ENCODE measurements at places on chromosomes 3 and 15.

DNA sequence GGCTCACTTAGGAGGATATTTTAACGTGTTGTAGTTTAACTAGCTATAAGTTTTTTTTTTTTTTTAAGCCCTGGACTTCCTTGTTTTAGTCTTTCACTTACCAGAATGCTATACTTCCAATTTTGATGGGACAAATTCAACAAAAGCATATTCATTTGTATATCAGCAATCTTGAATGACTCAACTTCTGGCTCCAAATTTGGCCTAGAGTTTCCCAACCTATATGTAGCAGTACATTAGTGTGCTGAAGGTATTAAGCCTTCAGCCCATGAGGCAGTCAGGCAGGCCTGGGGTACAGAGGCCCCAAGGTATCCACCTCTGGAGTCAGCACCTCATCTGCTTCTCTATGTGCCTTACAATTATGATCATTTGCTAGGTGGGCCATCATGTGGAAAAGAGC lies 5.9 kb downstream of the PBRM1 start:
- no peak for DNase-seq

- no peak for DNase-seq
Measured at GRCh38 chr3:196311-197148, at the start of gene CHL1. CHL1 (plus strand) TSS chr3:196763; CDS start chr3:319777, 123,014 bp downstream.

DNA sequence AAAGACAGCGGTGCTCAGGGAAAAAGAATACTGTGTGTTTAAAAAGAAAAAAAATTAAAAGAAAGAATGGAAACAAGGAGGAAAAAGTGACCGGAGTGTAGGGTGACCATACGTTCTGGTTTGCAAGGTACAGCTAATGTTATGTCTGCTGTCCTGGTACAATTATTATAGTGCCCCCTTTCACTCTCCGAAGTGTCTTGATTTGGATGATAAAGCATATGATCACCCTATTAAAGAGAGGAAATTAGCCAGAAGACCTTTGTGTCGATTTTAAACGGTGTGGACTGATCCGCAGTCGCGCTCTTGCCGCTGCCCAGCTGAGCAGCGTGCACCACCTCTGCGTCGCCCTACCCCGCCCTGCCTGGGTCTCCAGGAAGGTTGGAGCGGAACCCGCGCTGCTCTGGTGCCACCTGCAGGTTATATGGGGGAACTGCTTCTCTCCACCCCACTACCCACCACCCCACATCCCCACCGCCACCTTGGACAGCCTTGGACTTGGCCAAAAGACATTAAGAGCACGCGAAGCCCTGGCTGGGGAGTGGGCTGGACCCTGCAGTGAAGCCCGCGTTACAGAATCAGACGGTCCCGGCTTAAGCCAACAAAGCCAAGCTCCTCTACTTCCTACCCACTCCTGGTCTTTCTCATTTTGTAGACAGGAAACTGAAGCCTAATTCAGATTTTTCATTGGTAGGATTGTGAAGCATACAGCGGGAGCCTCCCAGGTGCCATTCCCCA lies 41.2 kb upstream of the UBE2Q2 start:
- peak; percentile 46 for DNase-seq

- no peak for DNase-seq
Measured at GRCh38 chr15:71323584-71323983, 208.3 kb downstream of the THSD4 start.

- no peak for DNase-seq
Measured at GRCh38 chr3:194040516-194041273, 95.3 kb upstream of the HES1 start.

DNA sequence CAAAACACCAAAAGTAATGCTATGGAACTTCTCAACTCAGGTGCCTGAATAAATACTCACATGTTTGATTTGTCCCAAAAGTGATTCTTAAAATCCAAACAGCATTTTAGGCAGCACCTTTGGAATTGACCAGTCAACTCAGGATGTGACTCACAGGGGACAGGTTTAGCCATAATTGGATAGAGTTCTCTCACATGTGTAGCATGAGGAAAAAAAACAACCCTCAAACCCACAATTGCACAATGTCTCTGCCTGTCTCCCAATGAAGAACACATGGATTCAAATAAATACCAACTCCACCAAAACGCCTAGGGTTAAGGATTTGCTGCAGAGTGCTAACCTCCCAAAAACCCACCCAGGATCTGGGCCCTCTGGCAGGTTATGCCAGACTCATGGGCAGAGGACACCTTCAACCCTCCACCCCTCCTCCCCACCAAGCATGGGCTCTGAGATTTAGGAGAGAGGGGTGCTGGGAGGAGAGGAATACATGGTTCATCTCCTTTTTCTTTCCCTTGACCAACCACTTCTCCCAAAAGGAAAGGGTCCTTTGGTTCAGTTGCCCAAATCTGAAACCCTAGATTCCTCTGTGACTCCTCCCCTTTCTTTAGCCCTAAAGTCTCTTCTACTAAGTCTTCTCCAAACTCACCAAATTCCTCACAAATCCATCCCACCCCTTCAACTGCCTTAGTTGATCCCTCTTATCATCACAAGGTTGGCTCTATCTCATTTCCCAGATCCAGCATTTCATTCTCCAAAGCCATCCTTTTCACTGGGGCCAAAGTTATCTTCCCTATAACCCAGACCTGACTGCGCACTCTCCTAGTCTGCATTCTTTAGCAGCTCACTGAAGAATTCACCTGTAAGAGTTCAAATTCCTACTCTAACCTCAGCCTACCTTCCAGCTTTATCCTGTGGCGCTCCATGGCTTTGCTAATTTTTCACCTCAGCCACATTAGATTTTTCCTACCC lies 7.7 kb downstream of the RYK start:
- DNase-seq, result no peak

DNA sequence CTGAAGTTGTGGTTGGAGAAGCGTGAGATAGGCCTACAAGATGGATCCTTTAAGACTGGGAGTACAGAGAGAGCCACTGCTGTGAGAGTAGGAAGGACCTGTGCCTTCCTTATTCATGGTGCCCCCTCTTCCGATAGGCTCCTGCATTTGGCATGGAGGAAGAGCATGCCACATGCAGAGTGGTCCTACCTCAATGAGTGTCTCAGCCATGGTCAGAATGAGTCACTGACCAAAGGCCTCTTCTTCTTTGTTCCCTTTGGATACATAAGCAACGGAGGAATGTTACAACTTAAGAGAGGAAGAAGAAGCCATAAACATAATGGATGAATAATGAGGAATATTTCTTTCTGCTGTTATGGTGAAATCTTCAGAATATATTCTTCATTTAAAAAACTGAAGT lies 681.2 kb upstream of the GRM7 start:
- no peak for DNase-seq

DNA sequence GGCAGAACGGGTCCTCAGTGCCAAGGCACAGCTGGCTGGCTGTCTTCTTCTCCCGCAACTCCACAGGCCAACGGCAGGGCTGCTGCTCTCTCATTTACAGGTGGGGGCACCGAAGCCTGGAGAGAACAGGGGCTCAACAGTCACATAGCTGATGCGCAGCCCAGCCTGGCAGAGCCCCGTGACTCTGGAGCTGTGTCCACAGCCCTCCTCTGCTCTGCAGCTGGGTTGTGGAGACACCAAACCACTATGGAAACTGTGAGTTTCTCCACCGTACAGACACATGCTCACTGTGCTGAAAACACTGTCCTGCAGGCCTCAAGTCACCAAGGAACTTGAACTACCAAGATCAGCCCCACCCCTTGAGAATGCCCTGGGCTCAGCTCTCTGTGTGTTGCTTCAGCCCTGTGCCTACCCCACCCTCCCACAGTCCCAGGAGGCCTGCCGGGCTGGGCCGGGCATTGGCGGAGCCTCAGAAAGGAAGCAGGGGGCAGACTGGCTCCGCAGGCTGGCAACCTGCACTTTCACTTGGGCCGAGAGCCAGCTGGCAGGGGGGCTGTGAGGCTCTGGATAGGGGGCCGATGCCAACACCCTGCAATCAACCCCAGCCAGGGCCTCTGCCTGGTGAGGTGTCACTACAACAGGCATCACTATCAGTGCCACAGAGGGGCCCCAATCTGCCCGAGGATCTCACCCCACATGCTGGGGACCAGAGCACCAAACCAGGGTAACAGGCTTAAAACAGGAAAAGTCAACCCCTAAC lies 113.7 kb upstream of the RPL32 start:
- DNase-seq, result no peak

DNA sequence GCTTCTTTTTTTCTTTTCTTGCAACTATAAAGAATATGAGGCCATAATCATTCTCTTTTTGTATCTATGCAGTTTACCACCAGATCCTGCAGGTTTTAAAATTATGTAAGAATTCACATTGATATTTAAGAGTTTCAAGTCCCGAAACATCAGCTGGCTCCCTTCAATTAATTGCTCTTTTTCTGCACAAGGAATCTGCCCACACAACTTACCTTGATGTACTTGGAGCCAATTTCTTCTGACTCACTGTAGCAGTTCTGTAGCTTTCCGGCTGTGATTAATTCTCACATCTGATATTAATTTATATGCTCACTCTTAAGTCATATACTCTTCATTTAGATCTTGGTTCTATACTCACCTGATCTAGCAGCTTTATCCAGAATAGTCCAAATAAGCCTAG lies 781.8 kb downstream of the CADM2 start:
- DNase-seq, result no peak

DNA sequence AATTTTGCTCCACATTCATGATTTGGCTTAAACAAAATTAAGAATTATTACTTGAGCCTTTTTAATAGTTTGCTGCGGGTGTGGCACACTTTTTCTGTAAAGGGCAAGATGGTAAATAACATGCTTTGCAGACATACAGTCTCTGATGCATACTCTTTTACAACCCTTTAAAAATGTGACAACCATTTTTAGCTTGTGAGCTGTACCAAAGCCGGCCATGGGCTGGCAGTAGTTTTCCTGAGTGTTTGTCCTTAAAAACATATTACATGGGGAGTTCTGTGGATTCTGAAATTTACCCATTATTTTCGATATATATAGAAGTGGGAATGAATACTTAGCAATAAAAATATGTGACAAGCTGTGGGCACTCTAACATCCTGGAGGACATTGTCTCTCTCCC lies 163.4 kb downstream of the FNDC3B start:
- no peak for DNase-seq

DNA sequence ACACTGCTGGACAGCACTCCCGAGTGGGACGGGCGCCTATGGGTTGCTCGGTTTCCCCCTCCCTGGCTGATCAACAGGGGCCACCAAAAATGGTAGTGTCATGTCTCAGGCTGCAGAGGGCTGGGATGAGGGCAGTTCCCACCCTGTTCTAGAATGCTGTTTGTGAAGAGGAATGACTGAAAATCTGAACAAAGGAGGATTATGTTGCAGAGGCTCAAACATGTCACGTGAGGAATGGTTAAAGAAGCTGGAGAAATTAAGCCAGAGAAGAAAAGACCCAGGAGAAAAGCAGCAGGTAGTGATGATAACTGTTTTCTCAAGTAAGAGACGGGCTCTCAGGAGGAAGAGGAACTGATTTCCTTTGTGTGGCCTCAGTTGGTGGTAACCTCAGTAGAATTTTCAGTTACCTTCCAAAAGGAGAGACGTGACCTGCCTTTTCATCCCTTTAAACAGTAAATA lies 10.4 kb downstream of the SPG21 start:
- no peak for DNase-seq

DNA sequence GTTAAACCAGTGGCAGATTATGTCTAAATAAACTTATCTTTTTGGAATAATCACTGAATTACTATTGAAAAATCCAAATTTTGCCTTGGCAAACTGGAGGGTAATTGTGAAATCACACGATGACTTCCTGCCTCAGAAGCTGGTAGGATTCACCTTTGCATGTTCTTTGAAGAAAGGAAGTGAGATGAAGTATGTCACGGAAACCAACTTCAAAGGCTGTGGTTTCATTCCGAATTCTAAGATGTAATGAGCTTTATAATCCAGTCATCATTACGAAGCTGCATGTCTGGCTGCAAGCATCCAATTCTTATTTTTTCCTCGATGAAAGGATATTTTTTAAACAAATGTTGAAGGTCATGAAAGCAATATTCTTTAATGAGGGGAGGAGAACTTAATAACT lies 15.0 kb upstream of the ZBED2 start:
- DNase-seq, result no peak

DNA sequence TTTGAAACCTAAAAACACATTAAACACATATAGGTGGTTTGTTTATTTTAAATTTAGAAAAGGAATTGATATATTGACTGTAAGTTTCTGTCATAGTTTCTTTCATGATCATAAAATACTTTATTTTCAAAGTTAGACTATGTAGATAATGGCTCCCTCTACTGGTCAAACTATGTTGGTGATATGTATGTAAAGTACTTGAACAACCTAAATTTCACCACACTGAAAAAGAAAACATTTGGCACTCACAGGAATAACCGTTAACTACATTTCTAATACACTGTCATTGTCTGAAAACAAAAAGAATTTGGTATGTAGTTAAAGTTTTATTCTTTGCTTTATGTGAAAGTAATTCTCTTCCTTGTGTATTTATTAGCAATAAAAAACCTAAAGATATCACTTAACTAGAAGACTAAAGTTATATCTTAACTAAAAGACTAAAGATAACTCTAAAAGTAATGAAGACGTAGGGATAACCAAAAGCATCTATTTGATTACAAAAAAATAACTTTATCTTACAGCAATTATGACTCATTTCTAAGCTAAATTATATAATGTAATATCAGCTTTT lies 427.5 kb downstream of the VGLL3 start:
- DNase-seq, result no peak

DNA sequence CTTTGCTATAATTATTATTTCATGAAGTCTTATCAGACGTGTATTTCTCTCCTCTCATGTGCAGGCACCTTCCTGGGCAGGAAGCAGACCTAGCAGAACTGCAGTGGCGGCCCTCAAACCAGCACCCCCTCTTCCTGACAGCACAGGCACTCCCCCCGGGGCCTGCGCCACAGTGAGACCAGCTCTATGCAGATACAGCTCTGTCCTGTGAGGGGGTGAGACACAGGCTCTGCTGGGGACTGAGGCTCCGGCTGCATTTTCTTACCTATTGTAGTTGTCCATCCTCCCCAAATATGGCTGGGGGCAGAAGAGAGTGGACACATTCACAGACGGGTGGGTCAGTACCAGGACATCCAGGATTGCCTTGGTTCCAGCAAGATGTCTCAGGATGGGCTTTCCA lies 5.0 kb downstream of the CISH start:
- DNase-seq, result no peak

GRCh38 chr3:172847292-172847691 lies 96.8 kb downstream of the ECT2 start:
- DNase-seq, result no peak

- DNase-seq, result no peak
Measured at GRCh38 chr15:84826369-84826823, 9.2 kb downstream of the ALPK3 start.

GRCh38 chr15:81194723-81195122 lies 2.0 kb upstream of the IL16 start:
- no peak for DNase-seq
